NCI-H2171 (cell line): ENCODE measurements at places on chromosomes 1 and 21.

DNA sequence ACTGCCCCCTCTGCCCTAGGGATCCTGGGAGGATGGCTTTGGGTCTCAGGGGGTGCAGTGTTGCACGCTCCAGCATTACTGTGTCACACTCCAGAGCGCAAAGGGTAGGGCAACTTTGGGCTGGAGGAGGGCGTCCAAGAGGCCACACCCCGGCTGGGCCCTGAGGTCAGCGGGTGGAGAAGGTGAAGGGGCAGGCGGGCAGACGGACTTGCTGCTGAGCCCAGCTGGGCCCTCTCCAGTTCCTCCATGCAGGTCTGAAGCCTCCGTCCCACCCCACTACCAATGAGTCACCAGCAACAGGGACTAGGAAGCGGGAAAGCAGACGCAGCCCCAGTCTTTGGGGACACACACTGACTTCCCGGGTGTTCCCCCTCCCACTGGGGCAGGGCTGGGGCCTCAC lies 116.0 kb downstream of the CASZ1 start:
- DNase-seq, result no peak

DNA sequence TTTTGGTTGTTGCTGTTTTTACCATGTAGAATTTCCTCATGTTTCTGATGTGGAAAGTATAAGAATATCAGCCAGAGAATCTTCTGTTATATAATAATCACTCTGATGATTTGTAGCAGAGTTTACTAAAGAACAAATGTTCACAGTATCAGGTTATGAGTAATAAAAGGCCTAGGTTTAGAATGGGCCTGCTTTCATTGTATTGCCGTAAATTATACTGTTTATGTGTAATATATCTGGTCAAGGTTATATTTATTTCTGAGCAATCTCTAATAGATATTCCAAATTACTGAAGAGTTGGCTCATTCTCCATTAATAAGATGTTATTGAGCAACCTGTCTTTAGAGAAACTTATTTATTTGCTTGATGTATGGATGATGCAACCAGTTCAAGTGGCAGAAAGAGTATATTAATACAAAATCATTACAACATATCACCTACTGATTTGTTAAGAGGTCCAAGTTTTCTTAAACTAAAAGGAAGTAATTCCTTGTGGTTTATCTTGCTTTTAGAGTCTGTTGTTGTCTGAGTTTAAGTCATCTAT lies 649.4 kb upstream of the CXADR start:
- DNase-seq, result no peak

GRCh38 chr1:234861761-234862160 lies 251.8 kb upstream of the IRF2BP2 start:
- DNase-seq, result no peak

DNA sequence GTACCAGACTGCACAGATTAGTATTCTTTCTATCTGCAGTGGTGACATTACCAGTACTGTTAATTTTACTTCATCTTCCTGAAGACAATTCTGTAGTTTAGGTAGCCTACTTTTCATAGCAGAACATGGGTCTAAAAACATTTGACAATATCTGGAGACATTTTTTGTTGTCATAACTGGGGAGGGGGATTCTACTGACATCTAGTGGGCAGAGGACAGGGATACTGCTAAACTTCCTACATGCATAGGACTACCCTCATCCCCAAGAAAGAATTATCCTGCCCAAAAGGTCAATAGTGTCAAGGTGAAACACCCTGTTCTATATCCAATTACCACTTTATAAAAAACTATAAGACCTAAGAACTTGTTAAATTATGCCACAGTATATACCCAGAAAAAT lies 3.4 kb upstream of the ARHGAP29 start:
- no peak for DNase-seq

GRCh38 chr1:234486858-234487840 lies 8.2 kb upstream of the TARBP1 start:
- DNase-seq, result no peak

GRCh38 chr21:37927711-37928110 lies 11.5 kb upstream of the KCNJ6 start:
- DNase-seq, result no peak

DNA sequence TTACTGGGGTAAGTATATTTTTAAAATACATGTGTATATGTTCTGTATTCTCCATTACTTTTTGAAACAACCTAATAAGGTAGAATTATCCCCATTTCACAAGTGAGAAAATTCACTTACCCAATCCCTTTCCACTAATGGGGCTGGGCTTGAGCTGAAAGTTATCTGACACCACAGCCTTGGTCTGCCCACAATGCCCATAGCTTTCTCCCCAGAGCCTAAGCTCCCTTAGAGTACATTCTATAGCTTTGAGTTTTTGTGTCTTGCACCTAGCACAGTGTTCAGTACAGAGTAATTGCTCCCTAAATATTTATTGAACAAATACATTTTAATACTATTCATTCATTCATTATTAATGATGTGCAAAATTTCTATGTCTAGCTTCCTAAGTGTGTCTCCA lies 152.7 kb upstream of the RUNX1 start:
- no peak for DNase-seq

GRCh38 chr1:209755926-209756614 lies at the start of gene TRAF3IP3:
Gene TRAF3IP3 (plus strand): TSS chr1:209756053. CDS start chr1:209760040, 3,987 bp downstream.
- no peak for DNase-seq

GRCh38 chr1:189206617-189207016 lies 1271.0 kb downstream of the BRINP3 start:
- DNase-seq, result no peak

DNA sequence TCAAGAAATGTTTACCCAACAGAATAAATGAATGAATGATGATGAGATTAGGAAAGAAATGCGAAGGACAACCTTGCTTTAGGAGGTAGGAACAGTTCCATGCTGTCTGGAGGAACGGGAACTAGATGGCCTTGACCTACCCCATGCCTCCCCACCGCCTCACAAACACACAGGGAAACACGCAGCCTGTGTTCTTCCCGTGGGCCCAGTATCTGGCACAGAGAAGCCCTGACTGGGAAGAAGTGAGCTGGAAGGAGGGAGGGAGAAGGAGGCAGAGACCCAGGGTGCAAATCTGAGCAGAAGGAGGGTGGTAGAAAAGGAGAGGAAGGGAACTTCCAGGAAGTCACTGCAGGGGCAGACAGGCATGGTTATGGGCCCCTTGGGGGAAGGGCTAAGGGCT lies 3.5 kb upstream of the ADORA1 start:
- DNase-seq, result no peak

DNA sequence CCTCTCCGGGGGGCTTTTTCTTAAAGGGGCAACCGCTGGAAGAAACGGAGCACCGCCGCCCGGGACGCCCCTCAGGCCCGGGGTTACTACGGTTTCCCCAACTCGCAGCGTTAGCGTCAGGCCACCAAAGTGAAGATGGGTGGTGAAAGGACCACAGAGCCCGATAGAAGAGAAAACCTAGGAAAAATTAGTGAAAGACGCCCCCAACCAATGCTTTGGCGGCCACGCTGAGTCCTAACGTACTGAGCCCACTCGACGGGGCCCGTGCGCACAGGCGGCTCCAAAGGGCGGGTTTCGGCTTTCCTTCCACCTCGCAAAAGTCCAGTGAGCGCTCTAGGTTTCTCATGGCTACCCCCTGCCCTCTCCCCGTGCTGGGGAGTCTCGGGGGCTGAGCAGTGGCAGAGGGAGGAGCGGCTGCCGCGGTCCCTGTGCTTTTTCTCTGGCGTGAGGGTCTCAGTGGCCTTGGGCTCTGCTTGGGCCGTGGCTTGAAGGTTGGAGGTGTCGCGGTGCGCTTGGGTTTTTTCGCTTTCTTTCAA lies 12.2 kb upstream of the SPEN start:
- DNase-seq, result no peak

DNA sequence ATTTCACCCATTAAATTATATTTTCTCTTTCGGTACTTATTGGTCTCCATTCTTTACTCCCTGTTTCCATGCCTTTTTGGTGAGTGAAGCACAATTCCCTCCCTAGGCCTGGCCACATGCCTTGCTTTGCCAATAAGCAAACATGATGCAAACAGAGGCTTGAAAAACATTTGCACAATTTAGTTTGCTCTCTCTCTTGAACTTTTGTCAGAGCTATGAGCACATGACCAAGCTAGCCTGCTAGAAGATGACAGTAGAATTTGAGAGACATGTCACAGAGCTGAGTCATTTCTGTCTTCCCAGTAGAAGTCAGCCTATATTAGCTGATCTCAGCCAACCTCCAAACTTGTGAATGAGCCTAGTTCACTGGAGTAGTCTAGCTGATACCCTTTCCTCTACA lies 24.6 kb downstream of the ANGPTL3 start:
- DNase-seq, result no peak

GRCh38 chr1:8226747-8227146 lies 91.2 kb upstream of the SLC45A1 start:
- no peak for DNase-seq

DNA sequence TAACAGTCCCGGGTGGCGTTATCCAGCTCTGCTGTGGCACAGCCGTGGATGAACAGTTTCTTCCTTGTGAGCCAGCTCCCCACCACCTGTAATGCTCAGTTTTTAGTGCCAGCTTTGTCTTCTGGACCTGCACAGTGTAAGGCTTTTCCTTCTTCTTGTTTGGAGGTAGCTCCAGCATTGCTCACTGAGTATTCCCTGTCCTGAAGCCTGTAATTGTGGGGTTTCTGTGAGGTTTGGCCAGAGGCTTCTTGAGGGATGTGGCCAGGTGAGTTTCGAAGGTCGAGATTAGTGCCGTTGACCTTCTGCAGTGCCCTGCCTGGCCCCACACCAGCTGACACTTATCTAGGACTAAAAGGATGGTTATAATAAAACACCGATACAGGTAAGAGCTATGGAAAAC lies 75.0 kb downstream of the PBX1 start:
- DNase-seq, result no peak

- DNase-seq, result no peak
Measured at GRCh38 chr1:47859092-47859743, 138.0 kb downstream of the TRABD2B start.

DNA sequence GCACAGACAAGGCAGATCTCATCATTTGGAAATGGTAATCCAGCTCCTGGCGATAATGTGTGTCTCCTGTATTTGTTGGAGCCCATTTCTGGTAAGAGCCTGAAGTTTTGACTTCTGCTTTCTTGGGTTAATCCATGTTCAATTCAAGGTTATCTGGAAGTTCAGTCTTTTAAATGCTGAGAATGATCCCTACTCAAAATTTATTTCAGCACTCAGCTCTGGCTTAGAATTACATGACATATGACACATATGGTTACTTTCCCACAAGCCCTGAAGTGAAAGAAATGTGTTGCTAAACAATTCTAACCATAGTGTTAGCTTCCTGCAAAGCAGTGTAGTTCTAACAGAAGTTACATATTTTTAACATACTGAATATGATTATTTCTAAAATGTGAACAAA lies 2.7 kb downstream of the PTGFR start:
- DNase-seq, result no peak

- DNase-seq, result no peak
Measured at GRCh38 chr1:68085752-68086151, 35.3 kb upstream of the DIRAS3 start.

DNA sequence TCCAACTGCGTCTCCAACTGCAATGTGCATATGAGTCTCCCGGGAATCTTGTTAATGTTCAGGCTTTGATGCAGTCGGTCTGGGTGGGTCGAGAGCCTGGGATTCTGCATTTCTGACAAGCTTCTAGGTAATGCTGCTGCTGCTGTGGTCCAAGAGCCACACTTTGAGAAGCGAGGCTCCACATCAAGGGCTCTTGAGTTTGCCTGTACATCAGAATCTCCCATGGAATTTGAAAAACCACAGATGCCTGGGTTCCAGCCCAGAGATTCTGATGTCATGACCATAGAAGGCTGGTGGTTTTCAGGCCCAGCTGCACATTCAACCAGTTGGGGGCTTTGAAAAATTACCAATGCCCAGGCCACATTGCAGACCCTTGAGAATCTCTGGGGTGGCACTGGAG lies 93.9 kb upstream of the TARDBP start:
- no peak for DNase-seq

DNA sequence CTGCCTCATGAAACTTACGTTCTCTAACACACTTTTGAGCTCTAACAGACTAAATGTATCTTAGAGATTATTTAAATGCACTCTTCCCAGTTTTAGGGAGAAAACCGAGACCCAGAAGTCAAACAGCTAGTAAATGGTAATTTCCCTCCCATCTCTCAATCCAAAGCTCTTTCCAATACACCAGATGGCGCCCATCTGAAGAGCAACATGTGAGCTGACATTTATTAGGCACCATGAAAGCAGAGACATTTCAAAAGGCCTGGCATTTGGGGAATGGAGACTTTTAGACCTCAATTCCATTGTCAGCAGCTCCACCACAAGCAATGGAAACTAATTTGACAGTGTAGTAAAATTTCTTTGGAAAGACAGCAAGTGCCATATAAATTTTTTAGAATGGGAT lies 191.4 kb downstream of the DAB1 start:
- DNase-seq, result no peak

- DNase-seq, result no peak
Measured at GRCh38 chr21:41011098-41011731, 156.7 kb upstream of the BACE2 start.

DNA sequence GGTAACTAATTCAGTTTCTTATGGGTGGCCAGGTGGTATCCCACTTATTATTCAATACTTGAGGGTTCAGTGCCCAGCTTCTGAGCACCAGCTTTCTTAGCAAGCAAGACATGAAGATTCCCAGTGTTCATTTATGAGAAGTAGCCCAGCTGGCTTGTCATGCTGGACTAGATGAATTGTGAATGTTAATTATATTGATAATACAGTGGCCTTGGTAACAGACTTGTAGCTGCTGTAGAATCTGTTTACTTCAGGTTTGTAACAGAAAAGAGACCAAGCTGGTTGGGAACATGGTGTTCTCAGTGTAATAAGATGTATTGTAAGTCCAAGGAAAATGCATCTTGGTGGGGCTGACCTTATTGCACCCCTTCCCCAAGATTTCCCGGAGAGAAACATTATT lies 10.1 kb downstream of the AHCYL1 start:
- DNase-seq, result no peak

- no peak for DNase-seq
Measured at GRCh38 chr21:29114765-29115500, 15.5 kb upstream of the MAP3K7CL start.

DNA sequence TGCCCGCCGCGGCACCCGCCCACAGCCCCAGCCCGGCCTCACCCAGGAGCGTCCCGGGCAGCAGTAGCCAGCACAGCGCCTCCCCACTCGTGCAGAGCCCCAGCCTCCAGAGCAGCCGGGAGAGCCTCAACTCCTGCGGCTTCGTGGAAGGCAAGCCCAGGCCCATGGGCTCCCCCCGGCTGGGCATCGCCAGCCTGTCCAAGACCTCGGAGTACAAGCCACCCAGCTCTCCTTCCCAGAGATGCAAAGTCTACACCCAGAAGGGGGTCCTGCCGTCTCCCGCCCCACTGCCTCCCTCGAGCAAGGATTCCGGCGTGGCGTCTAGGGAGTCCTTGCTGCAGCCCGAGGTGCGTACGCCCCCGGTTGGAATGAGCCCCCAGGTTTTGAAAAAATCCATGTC lies 531.2 kb downstream of the KIF26B start:
- no peak for DNase-seq

- DNase-seq, result no peak
Measured at GRCh38 chr1:200437556-200438203, 27.8 kb upstream of the ZNF281 start.

- no peak for DNase-seq
Measured at GRCh38 chr1:41397753-41398330, 36.6 kb downstream of the FOXO6 start.

- DNase-seq, result no peak
Measured at GRCh38 chr1:41414296-41414695, 53.1 kb downstream of the FOXO6 start.
